ENCODE measurements at places on chromosomes 5 and 9.
A peak's percentile ranks its signal among the peaks of the same experiment; 100 is the strongest.

GRCh38 chr9:87343816-87344430 is 153.7 kb upstream of the DAPK1 start:
- DNase-seq = no peak

DNA sequence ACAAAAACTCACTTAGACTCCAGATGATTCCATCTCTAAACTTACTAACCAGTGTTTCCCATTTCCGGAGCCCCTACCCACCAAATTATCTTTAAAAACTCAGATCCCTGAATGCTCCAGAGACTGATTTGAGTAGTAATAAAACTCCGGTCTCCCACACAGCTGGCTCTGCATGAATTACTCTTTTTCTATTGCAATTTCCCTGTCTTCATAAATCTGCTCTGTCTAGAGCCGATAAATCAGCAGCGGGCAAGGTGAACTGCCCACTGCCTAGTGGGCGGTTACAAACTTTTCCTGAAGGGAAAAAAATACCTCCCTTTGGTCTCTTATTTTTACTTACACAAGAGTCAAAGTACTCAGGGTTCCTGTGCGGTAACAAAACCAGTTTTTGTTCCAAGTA is 624.4 kb upstream of the RORB start:
- no peak for DNase-seq

DNA sequence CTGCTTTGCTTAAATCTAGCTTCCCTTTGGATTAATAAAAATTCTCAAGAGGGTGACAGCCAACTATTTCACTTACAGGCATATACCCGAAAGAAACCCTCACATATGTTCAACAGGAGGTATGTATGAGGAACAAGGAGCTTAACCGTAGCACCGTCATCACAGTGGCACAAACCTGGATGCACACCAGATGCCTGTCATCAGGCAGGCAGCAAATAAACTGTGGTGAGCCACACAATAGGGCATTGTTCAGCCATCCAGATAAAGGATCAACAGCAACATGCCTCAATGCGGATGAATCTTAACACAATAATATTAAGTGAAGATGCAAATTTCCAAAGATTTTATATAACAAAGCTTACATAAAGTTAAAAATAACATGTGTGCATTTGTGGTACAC is 5.5 kb upstream of the TNFSF15 start:
- no peak for DNase-seq

DNA sequence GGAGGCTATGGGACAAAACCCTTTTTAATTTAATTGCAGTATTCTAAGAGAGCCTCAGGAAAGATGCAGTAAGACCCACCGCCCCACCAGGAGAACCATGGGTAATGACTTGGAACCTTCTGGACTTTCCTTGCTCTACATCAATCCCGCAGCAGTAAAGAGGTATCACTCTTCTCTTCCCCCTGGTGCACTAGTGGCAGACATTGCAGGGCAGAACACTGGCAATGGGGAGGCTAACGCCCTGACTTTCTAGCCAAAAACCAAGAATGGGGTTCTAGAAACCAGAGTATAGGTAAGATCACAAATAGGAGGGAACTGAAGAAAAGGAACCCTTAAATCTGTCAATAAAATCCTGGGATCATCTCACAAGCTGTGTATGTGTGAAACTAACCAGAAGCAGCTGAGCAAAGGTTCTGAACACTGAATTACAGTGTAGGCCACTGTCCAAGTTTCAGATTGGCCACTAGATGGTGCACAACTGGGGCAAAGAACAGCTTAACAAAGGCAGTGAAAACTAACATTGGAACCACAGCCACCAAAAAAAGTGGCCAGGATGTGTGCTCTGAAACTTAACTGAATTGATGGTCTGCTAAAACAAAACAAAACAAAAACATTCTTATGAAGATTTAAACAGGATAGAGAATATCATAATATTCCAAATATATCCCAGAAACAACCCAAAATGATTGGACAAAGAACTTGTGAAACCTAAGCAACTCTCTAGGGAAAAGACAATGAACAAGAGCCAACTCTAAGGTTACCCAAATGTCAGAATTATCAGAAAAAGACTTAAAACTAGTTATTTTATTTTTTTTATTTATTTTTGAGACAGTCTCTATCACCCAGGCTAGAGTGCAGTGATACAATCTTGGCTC is 6.6 kb upstream of the FAM151B start:
- DNase-seq = no peak

- DNase-seq = peak; percentile 84
These were observed 404.7 kb upstream of the DAB2 start for GRCh38 chr5:39829441-39829840.

- DNase-seq = no peak
These were observed 68.4 kb downstream of the PAM start for GRCh38 chr5:102823441-102823874.

DNA sequence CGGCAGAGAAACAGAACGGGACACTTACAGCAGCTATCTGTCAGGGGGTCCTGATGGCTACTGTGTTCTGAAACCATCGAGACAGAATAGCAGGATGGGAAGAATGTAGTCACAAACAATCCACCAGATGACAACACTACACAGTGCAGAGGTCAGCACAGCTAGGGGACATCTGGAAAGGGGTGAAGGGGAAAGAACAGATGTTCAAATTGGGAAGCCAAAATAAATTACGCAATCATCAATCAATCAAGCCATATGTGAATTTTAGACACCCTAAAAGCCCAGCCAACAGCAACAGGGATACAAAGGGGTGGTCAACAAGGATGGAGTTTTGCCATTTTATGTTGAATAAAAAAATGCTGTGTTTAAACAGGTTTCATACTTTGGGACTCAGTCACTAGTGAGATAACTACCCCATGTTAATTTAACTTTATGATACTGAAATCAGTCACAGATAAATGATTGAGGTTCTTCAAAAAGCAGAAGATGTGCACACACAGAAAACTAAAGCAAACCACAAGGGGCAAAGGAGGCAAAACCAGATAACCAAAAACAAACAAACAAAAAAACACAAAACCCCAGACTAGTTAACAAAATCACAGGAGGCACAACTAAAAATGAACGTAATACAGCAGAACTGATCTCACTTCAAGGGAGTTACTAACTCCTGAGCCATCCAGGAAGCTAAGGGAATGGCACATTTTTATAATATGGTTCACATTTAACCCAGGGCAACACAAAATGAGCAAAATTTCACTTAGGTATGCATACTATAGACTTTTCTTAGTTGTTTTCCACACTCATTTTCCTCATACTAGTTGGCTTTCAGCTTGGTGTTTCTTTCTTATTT is 65.9 kb downstream of the HABP4 start:
- DNase-seq = no peak

GRCh38 chr9:15403155-15403554 is 19.5 kb upstream of the SNAPC3 start:
- DNase-seq = no peak

DNA sequence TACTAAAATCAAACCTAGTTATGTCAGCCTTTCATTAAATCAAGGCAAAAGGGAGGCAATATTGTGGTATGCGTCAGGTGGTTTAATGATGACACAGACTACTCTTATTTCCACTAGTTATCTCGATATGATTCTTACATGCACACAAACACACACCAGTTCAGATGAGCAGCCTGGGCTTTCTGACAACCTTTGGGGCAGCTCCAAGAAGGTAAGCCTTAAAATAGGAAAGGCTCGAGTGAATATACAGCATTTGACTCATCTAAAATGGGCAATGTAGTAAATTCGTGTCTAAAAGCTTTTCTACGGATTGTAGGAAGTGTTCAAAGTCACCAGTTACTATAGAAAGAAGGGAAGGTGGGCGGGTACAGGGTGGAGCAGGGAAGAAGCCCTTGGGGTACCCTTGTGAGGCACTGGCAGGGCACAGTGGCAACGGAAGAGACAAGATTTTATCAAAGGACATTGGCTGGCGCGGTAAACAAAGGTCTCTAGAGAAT is 1.9 kb downstream of the ANKH start:
- no peak for DNase-seq

DNA sequence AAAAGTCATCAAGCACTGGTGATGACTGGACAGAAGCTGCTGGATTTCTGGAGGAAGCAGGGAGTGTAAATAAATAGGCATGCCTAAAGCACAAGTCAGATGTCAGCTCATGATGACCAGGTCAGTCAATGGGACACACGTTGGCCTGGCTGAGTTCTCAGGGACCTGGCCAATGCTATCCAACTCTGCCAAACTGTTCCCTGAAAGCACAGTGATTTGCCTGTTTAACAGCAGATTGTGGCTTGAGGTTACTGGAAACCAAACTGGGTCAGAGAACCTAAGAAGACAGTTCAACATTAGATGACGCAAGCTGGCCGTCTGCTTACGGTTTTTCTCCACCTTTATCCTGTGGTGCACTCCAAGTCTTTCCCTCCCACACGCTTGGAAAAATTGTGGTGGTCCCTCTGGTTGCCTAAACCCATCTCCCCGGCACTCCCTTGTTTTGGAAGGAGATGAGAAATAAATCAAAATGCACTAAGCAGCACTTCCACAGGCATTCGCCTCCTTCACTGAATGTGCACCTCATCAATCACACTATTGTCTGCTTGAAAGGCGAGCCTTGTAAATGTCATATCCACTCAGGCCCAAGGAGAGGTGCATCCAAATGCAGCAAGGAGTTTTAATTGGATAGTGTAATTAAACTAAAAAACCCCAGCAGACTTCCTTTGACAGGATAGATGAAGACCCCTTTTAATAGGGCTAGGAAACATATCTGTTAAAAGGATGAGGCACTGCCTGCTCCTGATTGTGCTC is 199.4 kb downstream of the GAPVD1 start:
- no peak for DNase-seq

DNA sequence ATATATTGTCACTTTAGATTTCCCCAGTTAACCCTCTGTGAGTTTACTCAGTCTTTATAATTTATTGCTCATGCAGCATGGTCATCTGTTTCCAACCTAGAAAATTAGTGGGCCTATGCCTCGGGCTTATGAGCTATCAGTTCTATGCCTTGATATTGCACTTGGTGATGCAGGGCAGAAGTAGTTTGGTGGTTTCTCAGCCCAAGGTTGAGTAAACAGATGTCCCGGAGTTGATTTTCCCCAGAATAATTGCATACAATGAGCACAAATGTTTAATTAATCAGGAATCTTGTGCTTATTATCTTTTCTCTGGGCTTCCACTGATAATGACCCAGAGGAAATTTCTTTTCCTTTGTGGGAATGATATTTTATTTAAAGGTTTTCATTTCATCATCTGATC is 474.0 kb downstream of the CCDC171 start:
- DNase-seq = no peak

- DNase-seq = no peak
These were observed 328.2 kb downstream of the DRD1 start for GRCh38 chr5:175115831-175116230.

DNA sequence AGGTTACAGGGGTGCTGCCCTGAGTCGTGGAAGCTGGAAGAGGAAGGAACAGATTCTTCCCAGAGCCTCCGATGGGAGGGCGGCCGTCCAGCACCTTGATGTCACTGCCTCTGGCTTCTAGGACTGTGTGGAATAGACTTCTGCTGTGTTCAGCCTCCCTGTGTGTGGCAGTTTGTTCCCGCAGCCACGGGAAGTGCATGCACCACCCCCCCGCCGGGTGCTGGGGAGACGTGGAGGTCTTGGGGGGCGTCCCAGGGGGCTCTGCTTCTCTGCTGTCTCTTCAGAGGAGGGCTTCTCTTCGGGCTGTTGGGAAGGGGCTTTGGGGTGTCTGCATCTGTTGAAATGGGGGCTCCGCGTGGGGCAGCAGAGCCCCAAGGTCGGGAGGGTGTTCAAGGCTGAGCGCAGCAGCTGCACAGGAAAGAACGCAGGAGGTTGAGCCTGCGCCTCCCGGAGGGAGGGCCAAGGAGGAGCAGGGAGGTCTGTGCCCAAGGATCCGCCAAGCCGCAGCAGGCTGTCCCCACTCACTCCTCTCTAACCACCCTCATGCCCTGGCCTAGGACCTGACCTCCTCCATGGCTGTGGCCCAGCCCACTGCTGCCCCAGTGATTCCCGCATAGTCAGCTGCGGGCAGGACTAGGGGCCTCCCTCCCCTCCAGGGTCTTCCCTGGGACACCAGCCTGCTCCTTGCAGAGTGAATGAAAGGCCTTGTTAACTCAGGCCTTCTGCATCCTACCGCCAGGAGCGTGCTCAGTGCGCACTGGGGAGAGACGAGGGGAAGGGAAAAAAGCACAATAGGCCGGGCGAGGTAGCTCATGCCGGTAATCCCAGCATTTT is 45.0 kb downstream of the ROPN1L start:
- no peak for DNase-seq

DNA sequence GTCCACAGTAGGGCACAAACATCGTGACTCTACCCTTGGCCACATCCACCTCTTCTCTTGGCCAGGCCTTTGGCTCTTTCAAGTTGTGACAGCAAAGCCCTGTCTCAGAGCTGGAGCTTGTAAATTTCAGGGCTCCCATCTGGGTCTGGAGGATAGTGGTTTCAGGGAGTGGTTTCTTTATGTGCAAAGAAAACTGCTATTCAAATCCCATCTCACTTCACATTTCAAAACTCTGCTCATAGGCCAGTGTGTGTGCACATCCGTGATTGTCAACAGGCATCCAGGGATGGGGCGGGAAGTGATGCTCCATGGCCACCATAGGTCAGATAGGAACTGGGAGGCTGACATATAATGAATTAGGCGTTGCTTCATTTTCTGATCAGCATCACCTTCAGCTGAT is 107.8 kb upstream of the IL12B start:
- no peak for DNase-seq

GRCh38 chr5:40906351-40906751 is 2.9 kb upstream of the C7 start:
- DNase-seq = no peak

- DNase-seq = no peak
These were observed 59.6 kb downstream of the SNCAIP start for GRCh38 chr5:122371511-122372151.

GRCh38 chr5:53445569-53445968 is 34.9 kb upstream of the FST start:
- DNase-seq = no peak

GRCh38 chr5:159156426-159157238 is 52.7 kb downstream of the RNF145 start:
- peak; percentile 64 for DNase-seq

DNA sequence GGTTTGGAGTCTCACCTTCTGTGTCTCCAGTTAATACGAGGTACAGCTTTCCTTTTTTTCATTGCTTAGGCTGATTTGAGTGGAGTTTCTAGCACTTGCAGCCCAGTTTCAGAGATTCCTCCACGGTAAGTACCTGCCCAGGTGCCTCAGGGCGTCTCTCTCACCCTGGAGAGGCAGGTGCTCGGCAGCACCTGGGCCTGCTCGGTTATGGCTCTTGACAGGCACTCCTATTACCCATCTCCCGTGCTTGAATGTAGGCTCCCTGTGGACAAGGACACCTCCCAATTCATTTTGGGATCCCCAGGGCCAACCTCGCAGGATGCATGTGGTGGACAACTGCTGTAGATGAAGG is 144.3 kb downstream of the NR3C1 start:
- no peak for DNase-seq

DNA sequence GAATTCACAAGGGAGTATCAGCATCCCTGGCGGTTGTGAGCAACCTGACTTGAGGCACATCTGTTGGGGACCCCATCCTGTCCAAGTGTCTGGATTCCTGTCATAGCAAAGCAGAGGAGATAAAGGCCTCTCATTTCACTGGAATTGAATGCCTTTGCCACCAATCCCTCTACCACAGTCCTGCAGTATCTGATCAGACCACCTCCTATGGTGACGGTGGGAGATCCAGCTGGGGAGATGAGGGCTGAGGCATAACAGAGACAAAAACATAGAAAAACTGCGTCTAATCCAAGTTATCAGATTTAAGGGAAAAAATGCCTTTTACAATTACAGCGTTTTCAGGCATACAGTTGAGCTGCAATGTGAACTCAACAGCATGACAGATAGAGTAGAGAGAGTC is 160.7 kb upstream of the TRPC7 start:
- no peak for DNase-seq

All from SK-N-MC (cell line).